ENCODE measurements at places on chromosomes 7 and 10.
A peak's percentile ranks its signal among the peaks of the same experiment; 100 is the strongest.

GRCh38 chr7:93973134-93973533 lies 31.0 kb downstream of the BET1 start:
- DNase-seq: no peak

GRCh38 chr10:36448760-36449691 lies 676.4 kb upstream of the ANKRD30A start:
- DNase-seq: no peak

DNA sequence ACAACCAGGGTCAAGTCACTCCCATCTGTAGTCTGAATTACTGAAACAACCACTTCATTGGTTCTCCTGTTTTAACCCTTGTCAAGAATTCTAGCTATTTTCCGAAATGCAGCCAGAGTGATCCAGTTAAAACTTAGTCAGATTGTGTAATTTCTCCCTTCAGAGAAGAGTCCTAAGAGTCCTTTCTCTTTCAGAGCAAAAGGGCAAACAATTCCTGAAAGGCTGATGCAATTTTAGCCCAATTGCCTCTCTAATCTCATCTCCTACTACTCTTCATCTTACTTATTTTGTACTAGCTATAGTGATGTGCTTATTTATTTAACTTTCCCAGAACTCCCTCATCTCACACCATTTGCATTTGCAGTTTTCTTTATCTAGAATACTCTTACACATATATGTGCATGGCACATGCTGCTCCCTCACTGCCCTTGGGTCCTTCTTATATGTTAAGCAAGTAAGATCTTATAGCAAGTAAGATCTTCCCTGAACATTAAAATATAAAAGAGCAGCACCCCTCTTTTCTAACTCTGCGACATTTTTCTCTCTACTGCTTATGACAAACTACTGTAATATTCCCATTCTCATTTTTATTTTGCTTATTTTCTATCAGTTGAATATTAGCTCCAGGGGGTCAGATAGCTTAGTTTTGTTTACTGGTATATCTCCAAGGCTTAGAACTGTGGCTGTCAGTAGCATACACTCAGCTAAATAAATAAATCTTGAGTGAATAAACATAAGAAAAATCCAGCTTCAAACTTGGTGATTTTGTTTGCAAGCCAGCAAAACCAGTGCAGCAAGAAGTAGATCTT lies 44.6 kb downstream of the HGF start:
- no peak for DNase-seq

DNA sequence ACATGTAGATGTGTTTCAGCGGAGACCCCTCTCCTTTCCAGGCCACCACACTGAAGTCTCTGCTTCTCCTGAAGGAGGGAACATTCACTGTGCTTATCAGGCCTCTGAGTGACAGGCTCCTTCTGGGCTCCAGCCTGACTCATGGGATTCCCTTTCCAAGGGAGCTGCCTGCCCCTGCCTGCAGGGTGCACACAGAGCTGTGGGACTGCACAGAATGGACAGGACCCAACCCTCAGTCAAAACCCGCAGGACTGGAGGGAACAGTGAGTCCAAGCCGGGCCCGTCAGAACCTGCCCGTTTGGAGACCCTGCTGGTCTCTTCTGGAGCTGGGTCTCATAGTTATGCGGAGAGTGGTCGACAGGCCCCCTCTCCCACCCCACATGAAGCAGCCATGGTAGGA lies 32.6 kb downstream of the PLAC9 start:
- no peak for DNase-seq

DNA sequence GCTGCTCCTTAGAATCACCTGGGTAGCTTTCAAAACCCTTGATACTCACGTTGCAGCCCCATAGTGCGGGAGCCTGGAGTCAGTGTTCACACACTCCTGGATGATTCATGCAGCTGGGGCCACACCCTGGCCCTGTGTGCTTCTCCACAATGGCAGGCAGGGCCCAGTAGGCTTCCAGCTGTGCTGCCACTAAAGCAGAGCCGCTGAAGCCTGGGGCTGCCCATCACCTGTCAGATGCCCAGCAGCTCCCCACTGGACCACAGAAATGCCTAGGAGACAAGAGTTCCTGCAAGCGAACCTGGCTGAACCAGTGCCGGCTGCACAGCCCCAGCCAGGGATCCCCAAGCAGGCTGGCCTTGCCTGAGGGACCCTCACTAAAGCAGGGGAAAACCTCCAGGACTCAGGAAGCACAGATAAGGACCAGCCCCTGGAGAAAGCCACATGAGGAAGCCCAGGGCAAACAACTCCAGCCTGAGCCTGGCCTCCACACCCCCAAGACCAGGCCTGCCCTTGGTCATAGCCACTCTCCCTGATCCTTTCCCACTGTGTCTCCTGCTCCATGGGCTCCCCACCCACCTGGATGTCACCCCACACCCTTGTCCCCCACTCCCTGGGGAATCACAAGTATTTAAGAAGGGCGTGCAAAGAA lies 111.9 kb downstream of the GRID1 start:
- DNase-seq: no peak

- peak; percentile 20 for DNase-seq
These were observed 17.8 kb upstream of the ZKSCAN1 start for GRCh38 chr7:99997545-99998137.

- no peak for DNase-seq
These were observed 56.2 kb downstream of the AOAH start for GRCh38 chr7:36668080-36668479.

- DNase-seq: no peak
These were observed 57.9 kb upstream of the TMEM72 start for GRCh38 chr10:44853148-44853734.
